ENCODE measurements at places on chromosomes 16 and 17. TPM values are rescaled to one million over a fixed set of nuclear protein-coding genes. Genes with fewer than 3 reads are reported as not detected.

TBC1D3H gene
- not detected for total RNA-seq

GALK1 gene
- 24.4 TPM for total RNA-seq

DNA sequence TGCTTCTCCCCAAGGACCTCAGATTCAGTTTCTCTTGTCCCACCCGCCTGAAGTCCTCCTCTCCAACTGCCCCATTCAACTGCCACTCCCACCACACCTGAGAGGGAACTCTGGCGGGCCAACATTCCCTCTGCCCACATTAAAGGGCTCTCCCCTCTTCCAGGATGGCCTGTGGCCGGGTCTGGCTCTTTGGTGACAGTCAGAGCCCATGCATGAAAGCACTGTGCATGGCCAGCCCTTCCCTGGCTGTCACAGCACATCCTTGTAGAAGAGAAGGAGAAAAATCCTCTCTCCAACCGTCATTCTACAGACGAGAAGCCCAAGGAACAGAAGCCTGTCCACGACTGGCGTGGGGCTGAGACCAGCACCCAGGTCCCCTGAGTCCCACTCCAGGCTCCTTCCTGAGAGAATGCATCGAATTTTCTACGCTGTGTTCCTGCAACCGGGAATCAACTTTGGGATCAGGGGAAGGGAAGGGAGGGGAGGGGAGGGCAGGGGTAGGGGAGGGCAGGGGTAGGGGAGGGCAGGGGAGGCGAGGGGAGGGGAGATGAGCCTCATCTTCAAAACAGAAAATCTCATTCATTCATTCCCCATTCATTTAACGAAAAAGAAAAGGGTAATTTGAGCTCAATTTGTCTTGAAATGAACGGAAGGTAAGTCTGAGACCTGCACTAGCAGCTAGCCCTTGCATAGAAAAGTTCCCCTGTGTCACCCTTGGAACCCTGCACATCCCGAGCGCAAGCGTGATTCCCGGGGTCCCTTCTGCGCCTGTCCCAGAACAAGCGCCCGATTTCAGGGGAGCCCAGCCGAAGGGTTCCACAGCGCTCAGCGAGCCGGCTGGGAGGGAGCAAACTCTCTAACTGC lies at the start of gene ABCC12:
ABCC12 (minus strand) TSS at position 68 of the 864 bp plus-strand sequence. CDS start 9,569 bp downstream, outside the sequence.
- H3K4me3 ChIP-seq = no peak within 1 kb of the TSS
- no peak for DNase-seq
- H3K27me3 ChIP-seq = peaks cover 9% of the 10 kb centered on the region
- peaks cover 5% of the 10 kb centered on the region for H3K4me1 ChIP-seq
- no peak within 1 kb of the TSS for H3K27ac ChIP-seq
- no peaks in the 10 kb centered on the region for H3K36me3 ChIP-seq

DNA sequence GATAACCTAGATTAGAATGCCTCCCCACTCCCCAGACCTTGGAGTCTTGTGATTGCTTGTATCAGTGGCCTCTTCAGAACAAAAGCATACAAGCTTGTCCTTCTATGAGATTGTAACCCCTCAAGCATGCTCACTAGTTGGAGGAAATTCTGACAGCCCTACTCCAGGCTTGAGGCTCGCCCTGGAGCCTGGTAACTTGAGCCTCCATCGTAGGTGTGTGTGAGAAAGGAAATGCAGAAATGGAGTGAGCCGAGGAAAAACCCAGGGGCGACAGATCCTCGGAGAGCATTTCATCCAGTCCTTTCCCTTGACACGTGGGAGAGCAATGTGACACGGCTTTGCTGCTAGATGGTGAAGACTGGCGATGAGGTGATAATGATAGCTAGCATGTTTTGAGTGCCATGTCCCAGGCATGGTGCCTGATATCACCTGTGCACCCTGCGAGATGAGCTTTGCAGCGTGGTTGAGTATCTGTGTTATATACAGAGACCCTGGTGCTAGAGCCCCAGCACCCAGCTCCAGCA lies 31.2 kb downstream of the GNAO1 start:
- no peaks in the 10 kb centered on the region for H3K4me1 ChIP-seq
- no peaks in the 10 kb centered on the region for H3K36me3 ChIP-seq
- no peak overlapping the region for H3K4me3 ChIP-seq
- H3K27me3 ChIP-seq = no peaks in the 10 kb centered on the region

Data from suprapubic skin (tissue), 4 donors.